ENCODE measurements at places on chromosomes 11 and 22.

- DNase-seq: no peak
These were observed at the start of gene PKP3 for GRCh38 chr11:394034-394857. Gene PKP3, plus strand, starts transcription at chr11:394209. Its CDS starts 84 bp downstream, at chr11:394293.

- peak; percentile 1 for DNase-seq
These were observed 5.3 kb downstream of the P2RY6 start for GRCh38 chr11:73277467-73277866.

DNA sequence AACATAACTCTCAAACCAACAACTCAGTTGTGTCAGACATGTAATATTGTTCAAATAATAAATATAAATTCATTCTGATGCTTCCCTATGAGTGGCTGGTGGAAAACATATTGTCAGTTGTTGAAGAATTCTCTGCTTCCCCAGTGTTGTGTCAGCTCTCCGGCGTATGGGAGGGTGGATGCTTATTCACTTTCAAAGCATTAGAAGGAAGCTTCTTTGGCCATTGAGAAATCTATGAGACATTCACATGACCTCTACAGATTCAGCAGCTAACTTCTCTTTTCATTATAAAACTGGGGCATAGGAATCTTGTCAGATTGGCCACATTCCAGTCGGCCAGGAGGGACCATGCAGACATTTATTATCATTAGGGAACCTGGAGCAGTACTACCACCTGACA, 2.9 kb downstream of the OR51V1 start:
- no peak for DNase-seq

DNA sequence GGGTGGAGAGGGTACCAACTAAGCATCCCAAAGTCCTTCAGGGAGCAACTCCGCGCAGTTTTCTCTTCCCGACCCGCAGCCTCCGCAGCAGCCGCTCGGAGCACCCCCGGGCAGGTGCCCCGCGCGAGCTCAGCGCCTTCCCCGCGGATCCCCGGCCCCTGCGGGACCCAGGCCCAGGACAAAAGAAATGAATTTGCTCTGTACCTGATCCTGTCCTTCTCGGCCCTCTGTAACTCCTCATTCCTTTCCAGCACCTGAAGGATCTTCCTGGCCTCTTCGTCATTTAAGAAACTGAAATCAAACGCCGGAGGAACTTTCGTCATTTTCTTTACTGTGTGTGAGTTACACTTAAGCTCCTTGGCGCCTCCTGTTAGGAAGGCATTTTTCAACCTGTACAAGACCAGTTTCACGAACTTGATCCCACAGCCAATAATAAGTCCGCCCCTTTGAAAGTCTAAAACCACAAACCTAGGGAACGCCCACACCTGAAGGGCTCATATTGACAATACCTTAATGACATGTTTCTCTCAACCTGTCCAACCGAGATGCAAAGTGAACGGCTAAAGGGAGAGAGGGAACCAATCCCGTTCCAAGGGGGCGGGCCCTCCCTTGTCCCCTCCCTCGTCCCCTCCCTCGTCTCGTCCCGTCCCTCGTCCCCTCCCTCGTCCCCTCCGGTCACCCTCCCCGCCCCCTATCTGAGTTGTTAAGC, at the start of gene EXPH5:
Gene EXPH5 (minus strand): TSS at position 555 of the 709 bp plus-strand sequence. CDS start 232 bp downstream, at position 323.
- DNase-seq: peak; percentile 92

DNA sequence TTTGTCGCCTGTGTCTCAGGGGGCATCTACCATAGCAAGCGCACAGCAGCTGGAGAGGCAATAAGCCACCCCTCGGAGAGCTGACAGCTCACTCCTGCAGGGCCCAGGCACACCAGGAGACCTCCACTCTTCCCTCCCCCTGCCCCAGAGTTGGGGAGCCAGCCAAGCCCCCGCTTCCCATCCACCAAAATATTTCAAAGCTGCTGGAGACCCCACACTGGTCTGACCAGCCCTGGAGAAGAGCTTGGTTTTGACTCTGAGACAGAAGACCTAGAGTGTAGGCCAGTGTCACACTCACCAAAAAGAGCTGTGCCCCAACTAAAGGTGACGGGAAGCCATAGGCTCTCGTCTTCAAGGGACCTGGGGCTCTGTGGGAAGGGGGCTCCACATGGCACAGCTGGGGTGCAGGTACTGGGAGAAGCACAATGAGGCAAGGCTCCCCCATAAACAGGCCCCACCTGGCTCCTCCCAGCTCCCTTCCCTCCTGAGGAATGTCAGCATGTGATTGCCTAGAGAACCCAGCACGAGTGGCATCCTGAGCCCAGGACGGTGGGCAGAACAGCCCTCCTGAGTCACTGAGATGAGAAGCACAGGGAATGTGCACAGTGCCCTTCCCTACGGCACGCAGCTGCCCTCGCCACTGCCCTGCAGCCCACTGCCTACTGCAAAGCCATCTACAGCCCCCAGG, 5.8 kb upstream of the GNAZ start:
- DNase-seq: peak; percentile 71
